ENCODE measurements at places on chromosomes 3 and 15. TPM values are rescaled to one million over a fixed set of nuclear protein-coding genes. Genes with fewer than 3 reads are reported as not detected.
A peak's percentile ranks its signal among the peaks of the same experiment; 100 is the strongest.

Gene ALG1L2
- 4.4 TPM for total RNA-seq

Gene NOX5
- not detected for total RNA-seq

Gene RTP3
- total RNA-seq, result not detected

Gene FAM131A
- total RNA-seq, result 15.8 TPM

Gene BLM
- 11.5 TPM for total RNA-seq

Gene C3orf49
- total RNA-seq, result not detected

Gene GOLGA6A
- 0.85 TPM for total RNA-seq

Gene SH3GL3
- 9.4 TPM for total RNA-seq

Gene PLA1A
- total RNA-seq, result 0.80 TPM

Gene UMPS
- total RNA-seq, result 27.1 TPM

Gene MME
- 4.7 TPM for total RNA-seq

GRCh38 chr3:135451037-135451785, 514.3 kb upstream of the PPP2R3A start:
- no peaks in the 10 kb centered on the region for H3K4me1 ChIP-seq
- DNase-seq, result no peak
- no peak overlapping the region for H3K4me3 ChIP-seq
- no peak overlapping the region for H3K27ac ChIP-seq
- H3K27me3 ChIP-seq, result peaks cover 5% of the 10 kb centered on the region

GRCh38 chr15:76060118-76060989, 569 bp downstream of the TMEM266 start:
- H3K36me3 ChIP-seq, result no peaks in the 10 kb centered on the region
- peak overlapping the region; percentile 86 for H3K4me3 ChIP-seq
- peaks cover 7% of the 10 kb centered on the region for H3K27me3 ChIP-seq
- peaks cover 47% of the 10 kb centered on the region for H3K4me1 ChIP-seq
- H3K27ac ChIP-seq, result no peak overlapping the region

- DNase-seq, result no peak
- peak overlapping the region; percentile 67 for H3K27ac ChIP-seq
- H3K36me3 ChIP-seq, result peaks cover 30% of the 10 kb centered on the region
- peaks cover 59% of the 10 kb centered on the region for H3K4me1 ChIP-seq
Observed at GRCh38 chr3:4752201-4753072, 226.8 kb upstream of the BHLHE40 start.

GRCh38 chr3:73796382-73796781, 171.6 kb upstream of the PDZRN3 start:
- no peaks in the 10 kb centered on the region for H3K27me3 ChIP-seq
- DNase-seq, result no peak
- no peak overlapping the region for H3K27ac ChIP-seq
- no peaks in the 10 kb centered on the region for H3K36me3 ChIP-seq
- H3K4me3 ChIP-seq, result no peak overlapping the region

DNA sequence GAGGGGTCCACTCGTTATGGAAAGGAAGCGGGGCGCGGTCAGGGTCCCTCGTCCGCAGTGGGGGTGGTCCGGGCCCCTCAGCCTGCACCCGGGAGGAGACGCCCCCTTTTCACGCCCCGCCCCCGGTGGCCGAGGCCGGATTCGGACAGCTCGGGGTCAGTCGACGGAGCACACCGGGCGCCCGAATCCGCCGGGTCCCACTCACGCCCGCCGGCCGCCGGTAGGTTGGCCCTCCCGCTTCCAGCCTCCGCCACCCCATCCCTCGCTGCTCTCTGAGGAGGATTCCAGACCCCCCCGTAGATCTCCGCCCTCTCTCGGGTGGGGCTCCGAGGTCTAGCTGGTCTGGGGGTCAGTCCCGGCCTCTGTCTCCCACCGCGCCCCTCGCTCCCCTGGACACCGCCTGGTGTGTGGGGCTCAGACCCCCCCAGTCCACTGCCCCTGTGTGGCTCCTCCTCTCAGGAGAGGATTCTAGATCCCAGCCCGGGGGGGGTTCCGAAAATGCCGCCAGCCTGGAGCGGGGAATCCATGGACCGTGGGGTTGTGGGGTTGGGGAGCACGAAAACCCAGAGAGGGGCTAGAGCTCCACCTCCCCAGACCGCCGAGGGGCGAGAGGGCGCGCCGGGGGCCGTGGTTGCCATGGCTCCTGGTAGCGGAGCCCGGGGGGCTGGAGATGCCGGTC, 725 bp downstream of the CHL1 start:
- DNase-seq, result peak; percentile 4
- peaks cover 8% of the 10 kb centered on the region for H3K27me3 ChIP-seq
- no peak overlapping the region for H3K27ac ChIP-seq
- H3K36me3 ChIP-seq, result peaks cover 6% of the 10 kb centered on the region

GRCh38 chr15:71353171-71353570, 237.9 kb downstream of the THSD4 start:
- no peaks in the 10 kb centered on the region for H3K36me3 ChIP-seq
- no peaks in the 10 kb centered on the region for H3K27me3 ChIP-seq
- no peak overlapping the region for H3K4me3 ChIP-seq
- no peak for DNase-seq
- H3K27ac ChIP-seq, result no peak overlapping the region

GRCh38 chr15:71232411-71232810, 117.1 kb downstream of the THSD4 start:
- H3K4me1 ChIP-seq, result no peaks in the 10 kb centered on the region
- peaks cover 2% of the 10 kb centered on the region for H3K27me3 ChIP-seq
- H3K4me3 ChIP-seq, result no peak overlapping the region
- no peak overlapping the region for H3K27ac ChIP-seq
- no peaks in the 10 kb centered on the region for H3K36me3 ChIP-seq

DNA sequence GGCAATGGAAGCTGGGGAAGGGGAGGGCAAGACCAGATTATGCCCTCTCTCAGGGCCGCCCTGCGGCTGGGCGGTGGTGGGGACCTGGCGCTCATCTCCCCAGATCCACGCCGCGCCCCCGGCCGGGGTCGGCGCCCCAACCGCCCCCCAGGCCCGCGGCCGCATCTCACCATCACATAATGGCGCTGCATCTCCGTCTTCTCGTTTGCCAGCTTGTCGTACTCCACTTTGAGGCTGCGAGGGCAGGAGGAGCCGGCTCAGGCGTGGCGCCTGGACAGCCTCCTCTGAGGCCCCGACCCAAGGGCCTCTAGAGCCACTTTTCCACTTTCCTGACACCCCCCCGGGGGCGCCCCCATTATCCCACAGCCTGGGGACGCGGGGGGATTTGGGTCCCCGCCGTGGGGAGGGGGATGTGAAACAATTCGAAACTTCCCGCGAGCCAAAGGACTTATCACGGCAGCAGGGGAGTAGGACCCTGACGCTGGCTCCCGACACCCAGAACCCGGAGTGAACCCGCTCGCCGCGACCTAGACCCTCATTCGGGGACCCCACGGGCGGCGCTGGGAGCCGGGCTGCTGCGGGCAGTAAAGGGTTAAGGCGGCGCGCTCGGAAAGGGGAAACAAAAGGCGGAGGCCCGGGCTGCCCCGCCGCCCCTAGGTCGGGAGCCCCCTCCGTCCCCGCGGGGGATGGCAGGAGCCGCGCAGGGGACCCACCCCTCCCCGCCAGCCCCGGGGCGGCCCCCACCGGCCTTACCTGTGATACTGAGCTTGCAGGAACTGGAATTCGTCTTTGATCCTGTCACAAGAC, 2.1 kb downstream of the TLE3 start:
- no peak for DNase-seq
- peaks cover 10% of the 10 kb centered on the region for H3K27me3 ChIP-seq
- peak overlapping the region; percentile 99 for H3K4me3 ChIP-seq
- peaks cover 4% of the 10 kb centered on the region for H3K36me3 ChIP-seq
- H3K27ac ChIP-seq, result peak overlapping the region; percentile 52

DNA sequence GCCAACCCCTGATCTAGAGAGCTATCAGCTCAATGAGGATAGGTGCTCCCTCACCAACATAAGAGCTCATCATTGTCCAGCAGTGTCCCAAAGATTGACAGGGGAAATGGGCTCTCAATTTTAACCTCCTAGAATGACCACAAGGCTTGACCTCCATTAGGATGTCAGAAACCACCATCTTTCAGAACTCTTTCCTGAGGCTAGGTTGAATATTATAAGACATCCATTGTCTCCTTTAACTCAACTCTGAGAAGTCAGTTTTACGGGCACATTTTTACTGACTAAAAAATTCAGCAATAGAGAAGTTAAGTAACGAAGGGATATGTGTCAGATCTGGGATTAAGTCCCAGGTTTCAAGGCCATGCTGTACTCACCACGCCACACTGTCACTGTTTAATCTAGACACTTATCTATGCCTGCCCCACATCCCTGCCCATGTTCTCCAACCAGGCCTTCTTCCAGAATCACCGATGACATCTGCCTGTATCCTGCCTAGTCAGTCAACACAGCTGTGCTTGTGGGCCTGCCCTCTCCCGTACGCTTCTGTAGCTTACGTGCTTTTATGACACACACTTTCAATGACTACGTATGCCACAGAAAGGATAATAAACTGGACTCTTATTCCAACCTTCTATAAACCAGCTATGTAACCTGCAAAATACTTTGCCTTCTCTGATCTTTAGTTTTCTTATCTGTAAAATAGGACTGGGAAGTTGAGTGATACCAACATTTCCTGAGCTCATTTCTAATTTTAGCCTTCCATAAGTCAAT, 17.1 kb upstream of the MUC13 start:
- H3K27me3 ChIP-seq, result no peaks in the 10 kb centered on the region
- no peak for DNase-seq
- no peak overlapping the region for H3K27ac ChIP-seq
- H3K4me1 ChIP-seq, result no peaks in the 10 kb centered on the region
- H3K4me3 ChIP-seq, result no peak overlapping the region

GRCh38 chr15:66269326-66270090, 16.0 kb upstream of the MEGF11 start:
- H3K27ac ChIP-seq, result peak overlapping the region; percentile 14
- H3K4me1 ChIP-seq, result peaks cover 8% of the 10 kb centered on the region
- H3K4me3 ChIP-seq, result no peak overlapping the region

- no peak for DNase-seq
- H3K27ac ChIP-seq, result no peak overlapping the region
- no peaks in the 10 kb centered on the region for H3K36me3 ChIP-seq
- H3K4me1 ChIP-seq, result peaks cover 6% of the 10 kb centered on the region
- H3K27me3 ChIP-seq, result no peaks in the 10 kb centered on the region
Observed at GRCh38 chr3:175404027-175404426, 544.9 kb downstream of the NAALADL2 start.

DNA sequence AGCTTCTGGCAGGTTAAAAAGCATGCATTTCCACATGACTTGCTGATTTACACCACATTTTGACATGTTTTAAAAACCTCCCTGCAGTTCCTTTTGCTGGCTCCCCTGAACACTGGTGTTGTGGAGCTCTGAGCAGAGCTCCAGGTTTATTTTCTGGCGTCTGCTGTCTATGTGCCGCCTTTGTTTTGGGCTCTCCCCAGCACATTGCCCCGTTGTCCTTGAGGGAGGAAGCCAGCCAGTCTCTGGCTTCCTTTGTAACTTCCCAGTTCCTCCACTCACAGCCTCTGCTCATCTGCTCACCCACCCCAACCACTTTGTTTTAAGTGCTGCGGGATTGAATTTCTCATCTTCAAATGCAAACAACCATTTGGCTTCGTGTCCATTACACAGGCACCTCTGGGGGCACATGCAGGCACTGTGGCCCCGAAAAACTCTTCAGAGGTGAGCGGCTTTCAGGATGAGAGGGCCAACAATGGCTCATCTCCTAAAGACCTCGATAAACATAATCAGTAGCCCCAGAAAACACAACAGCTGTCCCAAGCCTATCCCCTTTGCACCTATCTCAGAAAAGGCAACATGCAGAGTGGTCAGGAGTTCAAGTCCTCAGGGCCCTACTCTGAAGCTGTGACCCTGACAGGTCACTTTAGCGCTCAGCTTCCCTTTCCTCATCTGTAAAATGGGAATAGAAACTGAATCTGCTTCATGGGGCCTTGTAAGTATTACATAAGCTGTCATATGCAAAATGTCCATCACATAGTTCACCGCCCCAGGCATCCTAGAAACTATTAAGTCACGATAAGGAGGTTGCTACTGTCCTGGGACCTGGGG, 1.3 kb upstream of the MEF2A start:
- H3K4me1 ChIP-seq, result peaks cover 48% of the 10 kb centered on the region
- no peaks in the 10 kb centered on the region for H3K36me3 ChIP-seq
- DNase-seq, result peak; percentile 22
- peak overlapping the region; percentile 89 for H3K4me3 ChIP-seq

GRCh38 chr3:8962226-8962861, 928 bp downstream of the RAD18 start:
- H3K27ac ChIP-seq, result peak overlapping the region; percentile 91
- H3K36me3 ChIP-seq, result no peaks in the 10 kb centered on the region
- peaks cover 8% of the 10 kb centered on the region for H3K27me3 ChIP-seq
- no peak for DNase-seq
- H3K4me1 ChIP-seq, result peaks cover 36% of the 10 kb centered on the region

DNA sequence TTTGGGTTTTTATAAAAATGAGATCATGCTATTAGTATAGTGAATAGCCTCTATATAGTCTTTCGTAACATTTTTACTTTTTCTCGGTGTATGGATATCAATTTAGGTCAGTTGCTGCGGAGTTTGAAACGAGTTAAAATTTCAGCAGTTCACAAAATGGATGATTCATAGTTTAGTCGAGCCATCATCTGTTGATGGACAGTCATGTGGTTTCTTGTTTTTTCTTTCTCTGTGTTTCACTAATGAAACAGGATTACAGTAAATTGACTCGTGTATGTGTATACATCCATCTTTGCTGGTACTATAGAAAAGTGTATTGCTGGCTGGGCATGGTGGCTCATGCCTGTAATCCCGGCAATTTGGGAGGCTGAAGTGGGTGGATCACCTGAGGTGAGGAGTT, 106.8 kb downstream of the IGF1R start:
- H3K4me1 ChIP-seq, result peaks cover 38% of the 10 kb centered on the region
- H3K4me3 ChIP-seq, result no peak overlapping the region
- no peaks in the 10 kb centered on the region for H3K27me3 ChIP-seq

- peaks cover 20% of the 10 kb centered on the region for H3K4me1 ChIP-seq
- no peak for DNase-seq
- H3K27ac ChIP-seq, result no peak overlapping the region
- peaks cover 6% of the 10 kb centered on the region for H3K27me3 ChIP-seq
- H3K36me3 ChIP-seq, result no peaks in the 10 kb centered on the region
Observed at GRCh38 chr3:157529085-157529484, 25.9 kb upstream of the VEPH1 start.

- no peaks in the 10 kb centered on the region for H3K4me1 ChIP-seq
- H3K27me3 ChIP-seq, result no peaks in the 10 kb centered on the region
- no peak for DNase-seq
Observed at GRCh38 chr15:29170521-29170920, 99.1 kb downstream of the NSMCE3 start.

- no peaks in the 10 kb centered on the region for H3K27me3 ChIP-seq
- no peaks in the 10 kb centered on the region for H3K36me3 ChIP-seq
- H3K27ac ChIP-seq, result no peak overlapping the region
- H3K4me1 ChIP-seq, result no peaks in the 10 kb centered on the region
- DNase-seq, result no peak
Observed at GRCh38 chr3:36393563-36393962, 13.3 kb downstream of the STAC start.

DNA sequence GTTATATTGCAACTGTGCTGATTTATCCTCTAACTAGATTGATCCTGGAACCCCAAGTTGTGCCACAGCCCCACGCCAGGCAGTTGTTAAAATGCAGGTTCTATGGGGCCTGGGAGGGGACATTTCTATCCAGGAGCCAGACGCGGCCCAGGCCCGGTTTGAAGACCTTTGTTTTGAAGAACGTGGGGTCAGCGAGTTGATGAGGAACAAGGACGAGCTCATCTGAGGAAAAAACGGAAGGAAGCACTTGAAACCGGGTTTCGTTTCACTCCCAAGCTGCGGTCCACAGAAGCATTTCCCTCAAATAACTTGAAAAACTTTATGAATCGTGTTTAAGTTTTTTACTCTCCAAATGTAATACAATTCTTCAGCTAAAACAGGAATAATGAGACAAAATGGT, 76.4 kb downstream of the CHSY1 start:
- peak overlapping the region; percentile 57 for H3K27ac ChIP-seq
- peaks cover 43% of the 10 kb centered on the region for H3K36me3 ChIP-seq
- no peak overlapping the region for H3K4me3 ChIP-seq
- peaks cover 6% of the 10 kb centered on the region for H3K27me3 ChIP-seq
- peaks cover 44% of the 10 kb centered on the region for H3K4me1 ChIP-seq
- no peak for DNase-seq

- no peak overlapping the region for H3K27ac ChIP-seq
- no peaks in the 10 kb centered on the region for H3K27me3 ChIP-seq
- no peak overlapping the region for H3K4me3 ChIP-seq
- no peaks in the 10 kb centered on the region for H3K36me3 ChIP-seq
Observed at GRCh38 chr3:18618723-18619122, 193.6 kb upstream of the SATB1 start.
